ENCODE measurements at places on chromosomes 4 and X. TPM values are rescaled to one million over a fixed set of nuclear protein-coding genes. Genes with fewer than 3 reads are reported as not detected.
A peak's percentile ranks its signal among the peaks of the same experiment; 100 is the strongest.

DNA sequence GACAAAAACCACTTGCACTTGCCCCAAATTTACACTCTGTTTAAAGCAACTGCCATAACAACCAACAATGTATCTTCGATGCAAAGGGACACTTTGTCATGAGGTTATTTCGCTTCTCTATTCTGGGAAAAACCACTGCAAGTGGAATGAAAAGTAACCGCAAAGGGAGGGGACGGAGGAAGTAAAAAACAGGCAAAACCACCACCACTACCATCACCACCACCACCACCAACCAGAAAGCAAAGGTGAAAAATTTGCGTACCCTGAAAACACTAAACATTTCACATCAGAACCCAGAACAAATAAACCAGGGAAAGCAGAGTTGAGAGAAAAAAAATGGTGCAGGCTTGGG, 1.2 kb upstream of the N4BP2 start:
- DNase-seq, result no peak

- DNase-seq, result peak; percentile 22
Measured at GRCh38 chr4:65007841-65008439, 598.7 kb upstream of the TECRL start.

- no peak for DNase-seq
Measured at GRCh38 chr4:88219099-88219498, 60.7 kb upstream of the ABCG2 start.

- no peak for DNase-seq
Measured at GRCh38 chr4:45648846-45649245, 475.0 kb downstream of the GABRG1 start.

The FGD1 gene
- total RNA-seq, result 24.7 TPM

- no peak for DNase-seq
Measured at GRCh38 chrX:43589735-43590134, 66.4 kb upstream of the MAOA start.

The MXRA5 gene
- 2.0 TPM for total RNA-seq

The F9 gene
- total RNA-seq, result not detected

GRCh38 chr4:37236165-37236564, 8.4 kb upstream of the NWD2 start:
- DNase-seq, result no peak

GRCh38 chrX:96538104-96538725, 146.4 kb upstream of the DIAPH2 start:
- no peak for DNase-seq

The TRAM1L1 gene
- total RNA-seq, result 4.3 TPM

DNA sequence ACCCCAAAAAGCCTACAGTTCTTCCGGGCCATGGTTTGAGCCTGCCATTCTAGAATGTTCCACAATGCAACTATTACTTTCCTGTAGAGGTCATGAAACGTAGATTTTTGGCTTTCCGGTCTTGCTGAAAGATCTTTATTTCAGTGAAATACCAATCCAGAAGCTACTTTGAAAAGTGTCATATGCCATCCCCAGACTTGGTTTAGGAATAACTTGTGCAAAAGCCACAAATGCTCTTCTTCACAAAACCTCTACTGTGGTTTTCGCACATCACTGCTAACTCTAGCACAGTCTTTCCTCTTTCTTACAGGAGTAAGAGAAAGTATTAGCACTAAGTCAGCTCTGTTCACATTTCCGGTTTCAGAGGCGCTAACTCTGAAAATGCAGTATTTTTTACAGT, 12.7 kb upstream of the CD40LG start:
- DNase-seq, result no peak

The FAM3A gene
- 34.3 TPM for total RNA-seq

The IL1RAPL1 gene
- total RNA-seq, result 4.1 TPM

The RP2 gene
- 9.3 TPM for total RNA-seq

The EXOC1L gene
- total RNA-seq, result not detected

GRCh38 chr4:98879515-98879914, 49.4 kb downstream of the EIF4E start:
- no peak for DNase-seq

DNA sequence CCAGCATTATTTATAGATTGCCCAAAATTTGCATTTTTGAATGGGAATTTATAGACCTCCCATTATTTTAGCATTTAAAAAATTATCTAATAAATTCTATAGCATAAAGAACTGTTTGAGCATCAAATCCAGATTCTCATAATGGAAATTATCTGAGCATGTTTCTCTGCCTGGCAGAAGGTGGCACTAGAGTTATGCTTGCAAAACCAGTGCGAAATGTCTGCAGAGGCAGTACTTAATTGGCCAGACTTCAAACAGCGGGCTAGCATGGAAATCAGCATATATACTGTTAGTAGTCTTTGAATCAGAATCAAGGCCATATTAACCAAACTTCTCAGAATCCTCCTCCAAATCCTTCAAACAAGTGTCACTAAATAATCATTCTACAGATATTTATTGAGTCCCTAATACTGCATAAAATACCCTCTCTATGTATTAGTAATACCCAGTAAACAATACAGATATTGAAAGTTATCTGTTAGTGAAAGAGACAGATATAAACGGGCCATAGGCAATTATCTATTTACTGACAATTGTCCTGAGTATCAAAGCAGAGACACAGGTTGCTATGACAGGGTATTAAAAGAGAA, 78.7 kb upstream of the DCLK2 start:
- no peak for DNase-seq

GRCh38 chrX:13487731-13488505, 81.5 kb upstream of the EGFL6 start:
- DNase-seq, result no peak

GRCh38 chr4:25313201-25313895, 774 bp downstream of the ZCCHC4 start:
- no peak for DNase-seq

DNA sequence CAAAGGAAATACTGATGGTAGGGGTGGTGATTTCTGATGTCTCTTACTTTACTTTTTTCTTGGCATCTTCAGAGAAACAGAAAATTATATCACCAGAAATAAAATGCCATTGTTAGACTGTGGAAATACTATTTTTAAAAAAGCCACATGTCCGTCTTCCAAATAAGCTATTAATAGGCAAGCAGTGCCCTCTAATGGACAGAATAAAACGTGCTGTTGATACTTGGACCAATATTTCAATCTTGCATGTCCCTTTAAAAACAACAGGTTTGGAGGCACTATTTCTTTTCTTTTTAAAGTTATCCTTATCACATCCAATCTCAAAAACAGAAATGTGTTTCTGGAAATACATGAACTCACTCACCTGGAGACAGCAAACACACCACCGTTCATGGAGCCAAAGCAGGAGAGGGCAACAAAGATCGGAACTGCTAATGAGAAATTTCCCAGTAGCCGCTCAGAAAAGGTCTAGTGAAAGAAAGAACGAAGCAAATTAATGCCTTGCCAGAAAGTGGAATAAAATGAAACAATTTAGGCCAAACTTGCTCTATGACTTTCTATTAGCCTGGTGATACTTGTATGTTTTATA, 59.2 kb downstream of the SLC7A11 start:
- DNase-seq, result no peak

DNA sequence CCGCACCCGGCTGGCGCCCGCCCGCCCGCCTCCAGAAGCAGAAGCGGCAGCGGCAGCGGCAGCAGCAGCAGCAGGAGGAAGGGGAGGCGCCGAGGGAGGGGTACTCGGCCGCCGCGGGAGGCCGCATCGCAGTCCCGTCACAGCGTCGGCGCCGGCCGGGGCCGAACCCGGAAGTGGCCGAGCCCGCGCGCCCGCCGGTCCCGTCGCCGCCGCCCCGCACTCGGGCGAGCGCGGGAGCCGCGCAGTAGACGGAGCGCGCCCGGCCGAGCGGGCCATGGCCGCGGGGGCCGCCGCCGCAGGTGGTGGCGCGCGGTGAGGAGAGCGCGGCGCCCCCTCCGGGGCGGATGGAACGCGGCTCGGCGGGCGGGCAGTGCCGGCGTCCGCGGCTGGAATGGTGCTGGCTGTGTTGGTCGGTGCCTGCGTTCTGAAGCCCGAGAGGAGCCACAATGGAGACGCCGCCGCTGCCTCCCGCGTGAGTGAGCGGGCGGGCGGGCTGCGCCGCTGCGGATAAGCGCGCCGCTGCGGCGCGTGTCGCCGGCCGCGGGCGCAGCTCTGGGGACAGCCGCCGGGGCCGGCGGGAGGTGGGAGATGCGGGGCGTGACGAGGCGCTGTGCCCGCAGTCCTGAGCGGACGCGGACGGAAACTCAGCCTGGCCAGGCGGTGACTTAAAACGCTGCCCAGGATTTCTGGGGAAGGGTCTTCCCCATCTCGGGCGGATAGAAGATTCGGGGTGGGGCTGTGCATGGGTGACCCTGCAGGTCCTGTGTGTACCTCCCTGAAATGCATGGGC, at the start of gene KLHL2:
Gene KLHL2, plus strand, starts transcription at position 131 of the 790 bp plus-strand sequence. Its CDS starts 316 bp downstream, at position 447.
- peak; percentile 61 for DNase-seq

The MGAT4D gene
- not detected for total RNA-seq

The USP27X gene
- 7.6 TPM for total RNA-seq

The WDR17 gene
- total RNA-seq, result 5.1 TPM

DNA sequence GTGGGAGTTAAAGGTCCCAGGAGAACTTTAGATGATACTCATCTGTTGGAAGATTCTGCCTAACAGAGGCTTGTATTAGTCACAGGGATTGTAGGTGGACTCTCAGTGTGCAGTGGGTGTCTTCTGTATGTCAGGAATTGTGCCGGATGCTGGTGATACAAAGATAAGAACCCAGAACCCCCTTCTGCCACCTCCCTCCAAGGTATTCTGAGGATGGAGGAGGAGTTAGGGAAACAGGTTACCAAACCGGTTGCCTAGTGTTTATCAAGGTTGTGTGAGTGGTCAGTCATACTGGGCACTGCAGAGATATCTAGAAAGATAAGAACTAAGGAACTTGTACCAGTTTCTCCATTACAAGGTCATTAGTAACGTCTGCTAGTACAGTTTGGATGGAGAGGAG, 61.6 kb downstream of the PTTG2 start:
- no peak for DNase-seq

The MMRN1 gene
- 1.7 TPM for total RNA-seq

The PAGE2B gene
- total RNA-seq, result not detected

- no peak for DNase-seq
Measured at GRCh38 chr4:26404743-26405206, 84.0 kb downstream of the RBPJ start.

GRCh38 chr4:100493756-100494155, 24.1 kb downstream of the EMCN start:
- DNase-seq, result no peak

GRCh38 chrX:7115557-7115956, 32.0 kb upstream of the STS start:
- no peak for DNase-seq

The RNF212 gene
- total RNA-seq, result 11.2 TPM

The TLR6 gene
- 0.89 TPM for total RNA-seq

GRCh38 chr4:46648088-46648744, 258.3 kb upstream of the GABRA2 start:
- DNase-seq, result peak; percentile 24

DNA sequence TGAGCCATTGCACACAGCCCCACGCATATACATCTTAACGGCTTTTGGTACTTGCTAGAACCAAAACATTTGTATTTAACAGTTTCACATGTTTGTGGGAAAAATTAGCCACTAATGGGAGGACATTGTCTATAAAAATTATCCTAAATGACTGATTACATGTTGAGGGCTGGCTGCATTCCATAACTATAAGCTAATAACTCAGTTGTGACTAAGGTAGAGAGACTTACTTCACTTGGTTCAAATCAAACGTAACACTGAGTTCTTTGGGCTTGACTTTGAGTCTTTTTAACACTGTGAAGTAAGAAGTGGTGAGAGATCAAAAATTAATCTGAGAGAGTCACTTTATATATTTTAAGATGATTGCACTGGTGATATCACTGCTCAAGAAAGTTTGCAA, 47.9 kb upstream of the PGRMC2 start:
- DNase-seq, result no peak

The MAGEA6 gene
- total RNA-seq, result not detected

DNA sequence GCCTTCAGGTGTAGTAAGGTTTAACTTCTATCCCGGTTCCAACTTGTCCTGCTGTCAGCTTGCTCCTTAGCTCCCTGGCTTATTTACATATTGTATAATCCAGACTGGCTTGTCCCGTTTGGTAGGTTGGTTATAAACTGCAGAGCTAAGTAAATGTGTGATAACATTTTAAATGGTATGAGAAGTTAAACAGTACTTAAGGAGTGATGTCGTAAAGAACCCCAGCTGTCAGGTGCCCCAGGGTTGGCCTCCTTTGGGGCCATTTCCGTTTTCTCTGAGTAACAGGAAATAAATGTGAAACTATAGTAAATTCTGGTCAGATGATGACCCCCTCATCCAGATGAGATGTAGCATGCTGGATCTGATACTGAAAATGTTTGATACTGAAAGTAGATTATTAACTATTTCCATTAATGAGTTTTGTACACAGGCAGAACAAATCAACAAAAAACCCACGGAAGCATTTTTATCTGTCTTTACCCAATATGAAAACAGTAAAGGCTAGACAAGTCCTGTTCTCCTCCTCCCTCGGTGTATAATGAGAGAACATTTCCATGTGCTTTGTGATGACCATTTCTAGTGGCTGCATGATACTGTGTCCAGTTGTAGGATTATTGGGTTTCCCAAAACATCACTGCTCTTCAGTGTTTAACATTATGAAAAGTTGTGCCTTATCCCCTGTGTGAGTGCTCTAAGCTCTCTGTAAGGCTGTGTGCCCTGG, 22.4 kb downstream of the GAB1 start:
- no peak for DNase-seq

The CT45A3 gene
- not detected for total RNA-seq

- DNase-seq, result no peak
Measured at GRCh38 chr4:61041527-61041926, 158.6 kb upstream of the ADGRL3 start.

DNA sequence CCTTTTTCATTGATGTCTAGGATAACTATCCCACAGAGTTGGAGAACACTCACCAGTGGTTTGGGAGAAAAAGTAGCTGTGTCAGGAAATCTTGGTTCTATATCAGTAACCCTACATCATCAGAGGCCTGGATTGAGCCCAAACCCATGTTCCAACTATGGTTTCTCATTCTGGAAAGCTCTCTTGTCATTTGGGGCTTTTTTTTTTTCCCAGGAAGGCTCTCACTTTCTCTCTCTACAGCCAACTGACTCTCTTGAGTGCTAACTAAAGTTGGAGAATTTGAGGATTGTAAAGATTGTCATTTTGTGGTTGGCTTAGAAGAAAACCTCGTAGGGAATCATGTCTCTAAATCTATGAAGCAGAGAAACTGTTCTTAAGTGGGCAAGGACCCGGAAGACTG, 228.2 kb upstream of the DIPK2B start:
- no peak for DNase-seq

GRCh38 chrX:56308726-56309125, 76.6 kb downstream of the KLF8 start:
- no peak for DNase-seq

The ZNF711 gene
- 36.0 TPM for total RNA-seq

The UGT2B10 gene
- not detected for total RNA-seq

The ERCC6L gene
- total RNA-seq, result 4.8 TPM

The PCDH10 gene
- 0.53 TPM for total RNA-seq

All from progenitor cell of endocrine pancreas (in vitro differentiated cells).